ENCODE measurements at places on chromosomes 3 and 15. TPM values are rescaled to one million over a fixed set of nuclear protein-coding genes. Genes with fewer than 3 reads are reported as not detected.

- DNase-seq = no peak
These were observed 8.1 kb upstream of the OR5K1 start for GRCh38 chr3:98454929-98455328.

GRCh38 chr3:44952689-44953088, 23.3 kb downstream of the ZDHHC3 start:
- no peak for DNase-seq

UROC1 gene
- total RNA-seq = not detected

SGO1 gene
- total RNA-seq = 48.2 TPM

GRCh38 chr3:196966526-196967401, 1.9 kb downstream of the PIGZ start:
- peak; percentile 43 for DNase-seq

- no peak for DNase-seq
These were observed 82.9 kb downstream of the NR1D2 start for GRCh38 chr3:24027946-24028345.

- DNase-seq = no peak
These were observed 45.8 kb downstream of the MITF start for GRCh38 chr3:69784954-69785514.

DNA sequence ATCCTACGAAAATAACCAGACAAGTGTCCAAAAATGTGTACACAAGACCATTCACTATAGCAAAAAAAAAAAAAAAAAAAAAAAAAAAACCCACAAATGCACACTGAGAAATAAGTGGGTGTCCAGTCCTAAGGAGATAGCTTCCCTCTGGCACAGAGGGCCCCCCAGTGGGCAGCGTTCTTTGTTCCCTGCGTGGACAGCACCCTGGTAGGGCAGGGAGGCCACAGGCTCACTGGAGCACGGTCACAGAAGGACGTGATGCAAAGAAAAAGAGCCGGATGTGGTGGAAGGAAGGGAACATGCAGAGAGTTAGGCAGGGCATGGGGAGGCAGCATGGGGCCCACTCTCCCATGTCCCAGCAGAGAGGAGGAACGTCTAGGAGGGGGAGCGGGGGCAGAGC, 210.7 kb upstream of the NSMCE3 start:
- DNase-seq = no peak

- DNase-seq = no peak
These were observed 13.8 kb upstream of the TEX264 start for GRCh38 chr3:51657234-51657633.

CEMIP gene
- total RNA-seq = not detected

DNA sequence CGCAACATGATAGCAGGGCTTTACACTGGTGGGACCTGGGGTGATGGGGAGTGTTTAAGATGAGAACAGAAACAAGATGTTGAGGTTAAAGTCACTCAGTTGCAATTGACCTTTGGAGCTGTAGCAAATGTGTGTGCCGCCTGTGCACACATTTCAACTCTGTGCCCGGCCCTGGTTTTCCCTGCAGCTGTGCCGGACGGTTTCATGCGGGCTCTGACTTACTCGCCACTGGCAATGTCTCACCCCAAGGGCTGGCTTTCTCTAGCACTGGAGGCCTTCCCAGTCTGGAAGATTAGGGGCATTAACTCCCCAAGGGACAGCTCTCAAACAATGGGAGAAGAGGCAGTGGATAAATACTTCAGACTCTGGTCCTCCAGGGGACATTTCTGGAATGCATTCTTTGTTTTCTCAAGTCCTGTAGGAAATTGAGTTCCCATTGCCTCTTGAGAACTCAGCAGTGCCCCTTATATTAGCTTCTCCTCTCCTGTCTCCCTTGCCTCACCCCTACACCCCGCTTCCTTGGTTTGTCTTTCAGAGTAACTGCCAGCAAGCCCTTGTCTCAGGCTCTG, 152.5 kb downstream of the EDEM1 start:
- DNase-seq = peak; percentile 70

SLC12A1 gene
- not detected for total RNA-seq

- no peak for DNase-seq
These were observed 24.1 kb upstream of the SHISA5 start for GRCh38 chr3:48528048-48528447.

- no peak for DNase-seq
These were observed 69.6 kb downstream of the SEMA5B start for GRCh38 chr3:122957707-122958689.

GRCh38 chr15:63938486-63939061, 104.8 kb upstream of the HERC1 start:
- DNase-seq = no peak

DNA sequence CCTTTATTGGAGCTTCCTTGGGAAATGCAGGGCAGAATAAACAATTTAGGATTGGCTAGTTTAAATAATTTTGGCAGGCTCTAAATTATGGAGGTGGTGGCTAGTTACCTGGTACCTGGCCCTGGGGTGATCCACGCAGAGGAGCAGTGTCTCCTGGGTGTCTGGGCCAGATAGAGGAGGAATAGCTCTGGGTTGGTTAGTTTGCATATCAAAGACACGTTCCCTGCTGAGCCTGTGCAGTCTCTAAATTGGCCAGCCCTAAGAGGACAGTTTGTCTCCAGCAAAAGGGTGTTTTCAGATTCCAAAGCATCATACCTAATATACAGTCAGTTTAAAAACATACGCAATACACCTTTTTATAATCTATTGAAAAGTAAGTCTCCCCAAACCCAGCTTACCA, 333.3 kb upstream of the TPM1 start:
- DNase-seq = peak; percentile 18

CPEB1 gene
- total RNA-seq = 2.1 TPM
